Right ventricle myocardium inferior (tissue), 1 donor: ENCODE measurements at places on chromosomes 5 and 9. TPM values are rescaled to one million over a fixed set of nuclear protein-coding genes. Genes with fewer than 3 reads are reported as not detected.

The SPATA31A3 gene
- total RNA-seq: not detected

GRCh38 chr5:43033841-43034590 is 6.1 kb downstream of the ANXA2R start:
- DNase-seq: no peak

GRCh38 chr5:172098046-172098445 is 90.0 kb downstream of the STK10 start:
- no peak for DNase-seq

DNA sequence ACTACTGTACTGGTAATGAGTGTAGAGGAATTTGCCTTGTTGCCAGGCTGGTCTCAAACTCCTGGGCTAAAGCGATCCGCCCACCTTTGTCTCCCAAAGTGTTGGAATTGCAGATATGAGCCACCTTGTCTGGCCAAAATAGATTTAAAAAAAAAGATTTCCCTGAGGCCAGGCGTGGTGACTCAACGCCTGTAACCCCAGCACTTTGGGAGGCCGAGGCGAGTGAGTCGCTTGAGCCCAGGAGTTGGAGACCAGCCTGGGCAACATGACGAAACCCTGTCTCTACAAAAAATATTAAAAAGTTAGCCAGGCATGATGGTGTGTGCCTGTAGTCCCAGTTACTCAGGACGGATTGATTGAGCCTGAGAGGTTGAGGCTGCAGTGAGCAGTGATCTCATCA is 62.5 kb downstream of the IPO11 start:
- DNase-seq: no peak

DNA sequence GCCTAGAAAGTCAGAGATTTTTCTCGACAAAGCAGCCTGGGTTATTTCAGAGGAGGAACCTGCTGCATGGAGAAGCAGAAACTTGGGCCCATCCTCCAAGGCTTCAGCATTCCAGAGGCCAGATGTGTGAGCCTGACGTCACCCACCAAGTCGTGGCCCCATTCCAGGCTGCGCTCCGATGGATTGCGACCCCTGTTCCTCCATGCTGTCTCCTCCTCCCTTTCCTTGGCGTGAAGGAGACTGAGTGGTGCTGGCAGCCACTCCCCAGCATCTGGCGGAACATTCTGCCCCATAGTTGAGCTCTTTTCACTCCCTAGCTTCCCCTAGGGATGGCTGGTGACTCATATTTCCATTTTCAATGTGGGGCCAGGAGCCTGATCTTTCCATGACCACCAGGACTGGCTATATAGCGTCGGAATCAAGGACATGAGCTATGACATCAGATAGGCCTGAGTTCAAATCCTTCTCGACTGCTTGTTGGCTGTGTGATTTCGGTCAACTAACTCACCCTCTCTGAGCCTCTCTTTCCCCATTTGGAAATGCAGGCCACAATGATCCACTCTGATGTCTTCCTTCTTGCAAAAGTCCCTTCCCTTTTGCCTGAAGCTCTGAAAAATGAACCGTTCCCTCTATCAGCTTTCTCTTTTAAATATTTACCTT is 24.5 kb upstream of the DUSP1 start:
- peak; percentile 95 for DNase-seq

DNA sequence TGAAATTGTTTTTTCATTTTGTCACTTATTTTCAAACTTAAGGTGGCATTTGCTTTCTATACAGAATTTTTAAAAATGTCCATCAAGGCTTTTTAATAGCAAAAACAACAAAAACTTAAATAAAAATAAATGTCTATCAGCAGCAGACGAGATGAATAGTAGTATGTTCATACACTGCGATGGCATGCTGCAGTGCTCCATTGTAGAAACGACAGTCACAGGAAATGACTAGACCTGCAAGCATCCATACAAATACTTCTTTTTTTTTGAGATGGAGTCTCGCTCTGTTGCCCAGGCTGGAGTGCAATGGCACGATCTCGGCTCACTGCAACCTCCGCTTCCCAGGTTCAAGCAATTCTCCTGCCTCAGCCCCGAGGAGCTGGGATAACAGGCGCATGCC is 41.4 kb downstream of the COL23A1 start:
- no peak for DNase-seq
